ENCODE measurements at places on chromosomes 12 and 14. TPM values are rescaled to one million over a fixed set of nuclear protein-coding genes. Genes with fewer than 3 reads are reported as not detected.

The SPRING1 gene
- total RNA-seq: 94.5 TPM

The PPTC7 gene
- total RNA-seq: 17.1 TPM

- no peak for DNase-seq
- H3K27me3 ChIP-seq: no peaks in the 10 kb centered on the region
- no peaks in the 10 kb centered on the region for H3K36me3 ChIP-seq
- H3K4me3 ChIP-seq: no peak overlapping the region
- peak overlapping the region; percentile 63 for H3K27ac ChIP-seq
- peaks cover 6% of the 10 kb centered on the region for H3K4me1 ChIP-seq
Observed at GRCh38 chr12:28569698-28570411, 379.6 kb downstream of the CCDC91 start.

GRCh38 chr14:61559641-61560201 is 135.6 kb upstream of the HIF1A start:
- H3K36me3 ChIP-seq: no peaks in the 10 kb centered on the region
- H3K27ac ChIP-seq: peak overlapping the region; percentile 96
- peak; percentile 68 for DNase-seq
- no peak overlapping the region for H3K4me3 ChIP-seq

- no peaks in the 10 kb centered on the region for H3K4me1 ChIP-seq
Observed at GRCh38 chr12:106696681-106697417, 77.6 kb upstream of the RIC8B start.
